ENCODE measurements at places on chromosomes 5 and 9. TPM values are rescaled to one million over a fixed set of nuclear protein-coding genes. Genes with fewer than 3 reads are reported as not detected.

Gene ALDH7A1
- 114 TPM for total RNA-seq

Gene ST8SIA4
- total RNA-seq, result under 0.01 TPM

Gene ELOVL7
- 17.8 TPM for total RNA-seq

Gene GRHPR
- 87.0 TPM for total RNA-seq

Gene ADRB2
- total RNA-seq, result 14.8 TPM

Gene PPP3R2
- not detected for total RNA-seq

Measured in mammary epithelial cell (primary cell).